ENCODE measurements at places on chromosomes 12 and 14.

DNA sequence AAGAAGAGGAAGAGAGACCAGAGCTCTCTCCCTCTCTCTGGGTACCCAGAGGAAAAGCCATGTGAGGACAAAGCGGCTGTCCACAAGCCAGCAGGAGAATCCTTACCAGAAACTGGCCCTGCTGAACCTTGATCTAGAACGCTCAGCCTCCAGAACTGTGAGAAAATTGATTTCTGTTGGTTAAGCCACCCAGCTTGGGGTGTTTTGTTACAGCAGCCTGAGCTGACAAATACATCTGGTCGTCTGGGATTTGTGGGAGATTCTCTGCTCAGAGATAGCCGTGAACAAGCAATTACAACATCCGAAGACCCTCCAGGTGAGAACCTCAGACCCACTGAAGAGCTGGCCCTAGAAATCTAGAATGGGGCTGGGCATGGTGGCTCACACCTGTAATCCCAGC, 6.5 kb upstream of the PRIMA1 start:
- no peak for DNase-seq

DNA sequence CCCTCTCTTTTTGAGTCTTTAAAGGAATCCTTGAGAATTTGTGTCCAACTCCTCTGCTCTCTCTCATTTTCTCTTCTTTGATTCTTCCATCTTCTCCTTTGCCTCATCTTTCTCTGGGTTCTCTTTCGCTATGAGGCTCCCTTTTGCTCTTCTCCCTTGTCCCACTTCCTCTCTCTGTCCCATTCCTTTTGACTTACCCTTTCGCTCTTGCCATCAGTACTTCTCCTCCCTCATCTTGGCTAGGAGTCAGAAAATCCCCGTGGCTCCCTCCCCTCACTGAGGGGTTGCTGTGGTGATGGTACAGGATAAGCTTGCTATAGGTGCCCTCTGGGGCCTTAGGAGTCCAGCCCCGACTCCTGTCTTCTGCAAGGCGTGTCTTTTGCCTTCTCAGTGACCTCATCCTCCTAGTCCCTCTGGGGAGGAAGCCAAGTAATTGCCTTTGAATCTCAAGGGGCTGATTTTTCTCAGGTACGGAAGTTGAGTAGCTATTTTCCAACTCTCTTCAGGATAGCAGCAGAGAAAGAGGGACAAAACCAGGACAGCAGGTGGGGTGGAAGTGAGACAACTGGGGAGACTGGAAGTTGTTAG, 6.4 kb downstream of the PDE1B start:
- no peak for DNase-seq

DNA sequence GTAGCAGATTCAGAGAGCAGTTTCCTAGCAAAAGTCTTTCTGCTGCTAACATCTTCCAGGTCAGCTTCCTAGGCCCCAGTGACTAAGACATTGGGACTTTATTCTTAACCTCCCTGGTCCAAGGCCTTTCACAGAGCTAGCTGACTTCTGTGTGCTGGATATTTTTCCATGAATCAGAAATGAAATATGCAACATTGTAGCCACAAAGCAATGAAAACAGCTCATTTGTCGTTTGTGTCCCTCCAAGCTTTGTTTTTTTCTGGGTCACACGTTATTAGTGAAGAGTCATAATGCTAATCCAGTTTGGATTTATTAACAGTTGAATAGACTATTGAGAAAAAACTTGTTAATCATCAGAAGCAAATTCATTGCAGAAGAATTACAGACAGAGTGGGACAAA, 82.4 kb downstream of the ARF6 start:
- no peak for DNase-seq

GRCh38 chr14:55771242-55771981, 191.4 kb downstream of the KTN1 start:
- no peak for DNase-seq

DNA sequence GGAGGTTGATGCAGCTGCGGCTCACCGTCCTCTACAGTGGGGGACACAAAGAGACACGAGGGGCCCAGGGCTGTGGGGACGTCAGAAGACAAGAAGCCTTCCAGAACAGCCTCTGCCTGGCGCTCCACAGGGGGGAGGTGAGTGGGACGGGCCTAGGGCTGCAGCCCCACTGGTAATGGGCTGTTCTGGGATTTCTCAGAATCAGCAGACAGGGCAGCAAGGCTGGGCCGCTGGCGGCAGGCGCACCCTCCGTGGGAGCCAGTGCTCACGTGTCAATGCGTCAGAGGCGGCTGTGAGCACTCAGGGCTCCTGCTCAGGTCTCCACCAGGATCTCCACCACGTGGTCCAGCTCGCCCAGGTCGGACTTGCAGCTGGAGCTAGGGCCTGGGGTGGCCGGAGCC, 10.0 kb downstream of the CDCA4 start:
- DNase-seq: no peak

GRCh38 chr14:60189923-60190840, 25.0 kb upstream of the DHRS7 start:
- DNase-seq: no peak

GRCh38 chr14:32677129-32677780, 261.4 kb upstream of the NPAS3 start:
- DNase-seq: no peak

GRCh38 chr12:26726956-26727355, 106.0 kb downstream of the ITPR2 start:
- no peak for DNase-seq

DNA sequence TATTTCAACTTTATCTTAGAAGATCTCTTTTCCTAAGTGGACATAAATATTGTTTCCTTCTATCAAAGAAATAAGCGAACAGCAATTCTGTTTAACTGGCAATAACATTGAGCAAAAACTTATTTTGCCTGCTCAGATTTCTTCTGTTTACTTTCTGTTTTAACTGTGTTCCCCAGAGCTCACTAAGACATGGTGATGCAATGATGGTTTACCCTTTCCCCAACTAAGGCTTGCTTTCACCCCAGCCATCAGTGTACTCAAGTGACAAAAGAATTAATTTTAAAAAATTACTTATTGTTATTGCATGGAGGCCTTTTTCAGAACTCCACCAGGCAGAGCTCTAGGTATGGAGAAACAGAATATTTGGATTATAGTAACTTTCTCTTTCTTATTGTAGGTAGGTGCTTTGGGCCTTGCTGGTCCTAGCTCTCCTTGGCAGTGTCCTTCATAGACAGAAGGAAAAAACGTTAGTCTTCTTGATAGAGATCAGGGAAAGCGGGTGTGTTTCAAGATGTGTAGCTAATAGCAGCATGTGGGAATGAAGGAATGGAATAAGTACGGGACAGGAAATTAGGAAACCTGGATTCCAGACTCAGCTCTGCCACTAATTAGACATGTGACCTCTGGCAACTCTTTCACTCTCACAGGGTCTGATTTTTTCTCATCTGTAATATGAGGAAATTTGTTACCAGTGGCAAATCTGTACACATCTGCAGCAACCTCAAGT, 14.6 kb upstream of the DDHD1 start:
- no peak for DNase-seq

GRCh38 chr12:57469296-57470164, 9.9 kb downstream of the GLI1 start:
- DNase-seq: no peak

DNA sequence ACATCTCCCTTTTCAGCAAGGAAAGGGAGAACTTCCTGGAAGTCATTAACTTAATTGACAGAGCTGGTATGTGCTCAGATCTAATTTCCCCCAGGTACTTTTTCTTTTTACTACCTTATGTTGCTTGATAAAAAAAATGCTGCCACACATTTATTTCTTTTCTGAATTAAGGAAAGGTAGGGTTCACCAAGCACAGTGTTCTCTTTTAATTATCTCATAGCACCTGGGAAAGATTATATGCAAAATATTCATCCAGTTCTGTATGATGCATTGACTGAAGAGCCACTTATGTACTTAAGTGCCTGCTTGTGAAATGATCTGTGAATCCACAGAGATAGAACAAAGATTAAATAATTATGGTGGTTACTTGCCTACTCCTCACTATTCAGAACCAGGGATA, 25.1 kb downstream of the KCNC2 start:
- DNase-seq: no peak

- no peak for DNase-seq
Observed at GRCh38 chr14:29584992-29585391, 342.7 kb downstream of the PRKD1 start.

DNA sequence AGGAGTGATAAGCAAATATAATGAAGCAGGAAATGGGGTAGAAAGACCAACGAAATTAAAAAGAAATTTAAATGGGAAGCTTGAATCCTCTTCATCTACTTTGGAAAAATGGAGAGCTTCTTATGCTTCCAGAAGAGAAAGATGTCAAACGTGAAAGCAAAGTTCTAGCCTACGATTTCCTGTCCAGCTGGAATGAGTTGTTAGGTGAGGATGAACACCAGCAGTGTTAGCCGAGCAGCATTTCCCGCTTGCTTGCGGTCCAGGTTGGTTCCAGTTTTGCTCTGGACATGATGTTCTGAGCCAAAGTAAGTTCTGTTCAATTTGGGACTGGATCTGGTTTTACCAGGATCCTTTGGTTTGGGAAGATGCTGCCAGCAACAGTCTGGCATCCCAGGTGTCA, 78.9 kb downstream of the DACT1 start:
- no peak for DNase-seq

- no peak for DNase-seq
Observed at GRCh38 chr14:103695296-103696069, 19.8 kb downstream of the XRCC3 start.

GRCh38 chr12:92533280-92533890, 169.4 kb upstream of the PLEKHG7 start:
- DNase-seq: no peak

GRCh38 chr14:80213602-80214001, 2.3 kb upstream of the DIO2 start:
- no peak for DNase-seq

DNA sequence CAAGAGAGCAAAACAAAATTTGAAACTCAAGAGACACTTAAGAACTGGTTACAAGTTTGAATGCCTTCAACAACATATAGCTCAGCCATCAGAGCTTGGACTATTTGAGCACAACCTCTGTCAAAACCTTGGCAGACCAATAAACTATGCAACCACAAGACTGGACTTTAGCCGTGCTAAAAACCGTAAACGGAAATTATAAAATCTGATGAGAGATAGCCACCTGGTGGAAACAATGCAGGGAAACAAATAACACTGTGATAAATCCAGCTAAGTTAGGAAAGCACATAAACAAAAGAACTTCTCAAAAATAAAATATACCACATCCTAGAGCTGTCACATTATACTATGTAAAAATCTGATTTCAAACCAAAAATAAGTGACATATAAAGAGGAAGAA, 1074.2 kb upstream of the NOVA1 start:
- DNase-seq: no peak

GRCh38 chr14:69542311-69542710, 32.4 kb downstream of the CCDC177 start:
- no peak for DNase-seq

GRCh38 chr12:127559349-127560040, 707.5 kb upstream of the TMEM132C start:
- peak; percentile 61 for DNase-seq

DNA sequence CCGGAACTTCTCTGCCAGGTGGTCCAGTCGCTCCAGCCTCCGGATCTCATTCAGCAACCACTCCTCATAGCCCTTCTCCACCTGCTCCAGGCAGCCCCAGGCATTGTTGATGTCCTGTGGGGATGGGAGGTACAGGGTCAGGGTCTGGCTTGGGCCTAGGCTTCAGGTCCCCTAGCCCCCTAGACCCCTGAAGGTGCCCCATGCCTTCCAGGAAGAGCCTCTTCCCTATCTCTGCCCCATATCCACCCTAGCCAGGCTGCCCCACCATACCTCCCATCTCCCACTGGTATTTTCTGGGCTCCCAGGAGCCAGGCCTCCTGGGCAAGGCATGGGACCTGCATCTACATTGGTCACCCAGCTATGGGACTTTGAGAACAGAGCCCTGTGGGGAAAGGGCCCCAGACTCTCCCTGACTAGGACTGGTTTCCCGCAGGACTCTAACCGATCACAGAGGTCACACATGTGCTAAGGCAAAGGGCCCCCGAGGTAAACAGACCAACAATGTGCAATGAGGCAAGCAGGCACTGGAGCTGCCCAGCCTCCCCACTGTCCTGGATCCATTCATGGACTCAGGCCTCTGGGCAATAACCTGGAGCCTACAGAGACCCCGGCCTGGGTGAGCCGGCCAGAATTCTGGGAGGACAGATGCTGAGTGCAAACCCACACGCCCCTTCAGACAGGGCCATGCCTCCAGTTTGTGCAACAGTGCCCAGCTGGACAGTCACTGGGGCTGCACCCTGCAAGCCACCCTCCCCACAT, 88.8 kb downstream of the ACTN1 start:
- no peak for DNase-seq

- DNase-seq: no peak
Observed at GRCh38 chr12:104785886-104786285, 172.2 kb downstream of the SLC41A2 start.

GRCh38 chr14:89214221-89214965, 202.6 kb downstream of the FOXN3 start:
- no peak for DNase-seq

DNA sequence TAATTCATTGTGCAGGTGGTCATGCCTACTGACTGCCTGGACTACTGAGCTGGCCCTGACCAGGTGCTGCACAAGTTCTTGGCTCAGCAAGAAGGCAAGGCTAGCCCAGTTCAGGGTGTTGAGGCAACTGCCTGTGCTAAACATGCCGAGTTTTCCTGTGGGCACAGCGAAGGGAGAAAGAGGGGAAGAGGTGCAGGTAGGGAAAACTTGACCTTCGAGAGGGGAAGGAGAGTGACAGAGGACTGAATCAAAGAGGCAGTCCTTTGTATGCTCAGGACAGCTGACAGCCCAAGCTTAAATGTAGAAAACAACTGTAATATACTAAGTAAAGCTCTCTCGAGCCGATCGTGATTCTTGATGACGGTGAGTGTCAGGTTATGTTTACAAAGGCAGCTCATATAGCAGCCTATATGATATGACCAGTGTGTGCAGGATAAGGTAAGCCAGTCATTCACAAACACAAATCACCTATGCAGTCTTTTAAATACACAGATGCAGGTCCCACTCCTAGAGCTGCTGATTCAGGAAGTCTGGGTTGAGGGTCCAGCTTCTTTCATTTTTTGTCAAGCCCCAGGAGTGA, 2.6 kb downstream of the IRAK3 start:
- DNase-seq: no peak

GRCh38 chr12:159156-159782, 54.7 kb downstream of the SLC6A12 start:
- no peak for DNase-seq

- DNase-seq: no peak
Observed at GRCh38 chr12:53978477-53979356, 4.0 kb upstream of the HOTAIR start.

DNA sequence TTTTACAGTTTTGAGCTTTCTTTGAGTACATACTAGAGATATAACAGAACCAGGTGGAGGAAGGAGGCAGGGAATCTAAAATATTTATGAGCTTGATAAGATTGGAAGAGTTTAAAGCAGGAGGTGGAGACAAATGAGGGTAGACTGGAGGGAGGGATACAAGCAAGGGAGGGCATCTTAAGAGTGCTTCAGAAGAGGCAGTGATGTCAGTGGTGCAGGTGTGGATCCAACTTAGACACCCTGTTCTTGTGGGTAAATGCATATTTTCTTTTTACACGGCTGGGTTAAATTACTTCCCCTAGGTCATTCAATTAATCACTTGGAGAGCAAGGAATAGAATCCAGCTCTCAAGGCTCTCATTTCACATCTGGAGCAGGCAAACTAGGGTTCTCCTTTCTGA, 146.1 kb upstream of the LRIG3 start:
- no peak for DNase-seq
